Stimulated activated CD8-positive, alpha-beta memory T cell treated with anti-CD3 and anti-CD28 coated beads, Interleukin-2, amount 100 ng/mL, for 1 hour (primary cell): ENCODE measurements at places on chromosomes 16 and 17.

DNA sequence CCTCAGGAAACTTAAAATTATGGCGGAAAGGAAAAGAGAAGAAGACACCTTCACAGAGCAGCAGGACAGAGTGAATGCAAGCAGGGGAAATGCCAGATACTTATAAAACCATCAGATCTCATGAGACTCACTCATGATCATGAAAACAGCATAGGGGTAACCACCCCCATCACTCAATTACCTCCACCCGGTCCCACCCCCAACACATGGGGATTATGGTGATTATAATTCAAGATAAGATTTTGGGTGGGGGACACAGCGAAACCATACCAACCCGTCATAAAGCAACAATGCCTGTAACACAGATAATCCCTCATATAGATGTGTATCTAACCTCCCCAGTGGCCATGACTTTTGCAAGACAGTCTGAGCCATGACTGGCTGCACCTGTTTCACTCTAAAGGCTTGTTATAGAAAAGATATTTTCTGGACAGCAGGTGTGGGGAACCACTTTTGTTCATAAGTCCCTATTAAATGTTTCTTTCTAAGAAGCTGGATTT is 7.0 kb upstream of the GSDMA start:
- no peak for DNase-seq

DNA sequence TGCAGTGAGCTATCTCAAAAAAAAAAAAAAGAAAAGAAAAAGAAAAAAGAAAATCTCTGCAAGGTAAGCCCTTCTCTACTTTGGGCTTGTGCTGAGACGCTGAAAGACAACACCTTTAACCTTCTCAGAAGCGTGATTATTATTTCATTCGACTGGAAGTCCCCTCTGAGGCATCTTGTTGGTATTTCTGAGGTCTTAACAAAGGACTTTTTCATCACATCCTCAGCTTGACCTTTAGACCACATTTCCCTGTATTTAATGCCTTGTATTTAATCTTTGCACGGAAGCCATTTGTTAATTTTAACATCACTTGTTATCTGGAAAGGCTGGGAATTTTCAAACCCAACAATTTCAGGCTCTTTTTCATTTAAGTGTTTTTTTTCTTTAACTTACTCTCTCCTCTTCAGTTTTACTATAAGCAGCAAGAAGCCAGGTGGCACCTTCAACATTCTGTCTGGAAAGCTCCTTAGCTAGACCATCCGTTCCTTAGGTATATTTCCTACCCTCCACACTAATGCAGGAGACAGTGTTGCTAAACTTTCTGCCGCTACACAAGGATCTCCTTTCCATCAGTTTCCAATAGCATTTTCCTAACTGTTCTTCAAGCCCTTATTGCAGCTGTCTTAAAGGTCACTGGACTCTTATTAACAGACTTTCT is 10.3 kb downstream of the KCTD13 start:
- no peak for DNase-seq

GRCh38 chr16:85291302-85292148 is 179.3 kb upstream of the CIBAR2 start:
- DNase-seq = no peak

- no peak for DNase-seq
Observed at GRCh38 chr17:31388351-31388750, 3.1 kb upstream of the RAB11FIP4 start.

- DNase-seq = no peak
Observed at GRCh38 chr16:48386559-48387312, 1.5 kb upstream of the SIAH1 start.

DNA sequence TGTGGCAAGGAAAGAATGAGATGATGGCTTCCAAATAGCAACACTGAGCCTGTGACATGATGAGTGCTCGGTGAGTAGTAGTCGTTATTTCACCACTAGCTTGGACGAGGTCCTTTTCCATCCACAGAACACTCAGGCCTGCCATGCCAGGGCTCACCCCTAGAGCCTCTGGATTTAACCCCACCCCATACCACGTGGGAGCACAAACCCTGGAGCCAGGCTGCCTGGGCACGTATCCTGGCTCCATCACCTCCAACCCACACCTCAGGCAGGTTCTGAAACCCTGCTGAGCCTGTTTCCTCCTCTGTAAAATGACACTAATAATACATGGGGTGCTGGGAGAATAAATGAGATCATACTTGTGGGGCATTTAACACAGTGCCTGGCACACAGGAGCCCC is 192.4 kb downstream of the KATNIP start:
- no peak for DNase-seq

- DNase-seq = no peak
Observed at GRCh38 chr17:64131606-64132270, 1.8 kb upstream of the ERN1 start.

GRCh38 chr16:56990407-56991286 is 1.3 kb downstream of the NLRC5 start:
- no peak for DNase-seq

DNA sequence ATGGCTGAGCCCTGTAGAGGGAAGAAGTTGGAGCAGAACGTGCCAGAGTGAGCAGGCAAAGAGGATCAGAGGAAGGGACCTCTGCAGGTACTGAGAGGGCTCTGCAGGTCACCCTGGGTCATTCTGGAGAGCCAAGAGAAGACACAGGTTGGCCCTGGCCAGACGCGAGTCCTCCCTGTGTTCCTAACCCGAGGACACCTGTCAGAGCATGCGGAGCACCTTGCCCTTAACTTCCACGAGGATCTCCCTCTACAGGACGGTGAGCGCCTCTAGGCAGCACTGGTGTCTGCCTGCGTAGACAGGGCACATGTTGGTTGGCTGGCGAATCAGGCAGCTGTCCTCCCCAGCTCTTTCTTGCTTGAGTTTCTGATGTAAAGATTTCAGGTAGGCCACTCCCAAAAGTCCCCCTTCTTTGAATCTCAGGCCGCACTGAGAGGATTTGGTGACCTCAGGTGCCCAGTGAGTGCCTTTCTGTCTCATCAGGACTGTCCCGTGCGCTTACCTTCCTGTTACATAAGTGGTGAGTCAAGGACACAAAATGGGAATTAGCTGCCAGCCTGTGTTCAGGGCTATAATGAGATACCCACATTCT is 45.3 kb downstream of the MPRIP start:
- DNase-seq = no peak

GRCh38 chr16:82660075-82660645 is 33.4 kb downstream of the CDH13 start:
- no peak for DNase-seq

DNA sequence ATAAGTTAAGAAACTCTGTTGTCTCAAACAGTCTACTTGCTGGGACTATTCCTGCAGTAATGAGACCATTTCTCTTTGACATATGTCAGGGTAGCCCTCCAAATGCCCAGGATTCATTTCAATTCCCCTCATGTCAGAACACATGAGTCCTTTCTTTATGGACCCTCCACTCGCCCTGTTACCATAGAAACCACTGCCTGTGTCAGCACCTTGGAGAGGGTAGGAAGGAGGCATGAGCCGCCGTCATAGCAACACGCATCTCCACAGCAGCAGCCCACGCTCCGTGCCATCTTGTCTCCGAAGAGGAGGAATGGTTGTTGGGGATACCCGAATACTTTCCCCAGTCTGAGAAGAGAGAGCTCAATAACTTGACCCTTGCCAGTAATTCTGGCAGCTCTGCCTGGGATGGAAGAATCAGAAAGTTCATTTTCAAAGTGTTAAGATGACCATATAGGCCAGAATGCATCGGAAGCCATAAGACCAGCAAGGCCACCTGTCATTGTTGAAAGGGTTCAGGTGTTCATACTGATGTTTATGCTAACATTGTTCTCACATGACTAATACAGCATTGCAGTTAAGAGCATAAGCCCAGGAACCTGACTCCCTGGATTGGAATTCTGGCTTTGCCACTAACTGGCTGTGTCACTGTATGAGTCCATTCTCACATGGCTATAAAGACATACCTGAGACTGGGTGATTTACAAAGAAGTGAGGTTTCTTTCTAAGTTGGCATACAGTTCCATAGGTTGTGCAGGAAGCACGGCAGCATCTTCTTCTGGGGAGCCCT is 141.3 kb downstream of the ABCC12 start:
- no peak for DNase-seq

- no peak for DNase-seq
Observed at GRCh38 chr17:75692976-75693375, 25.8 kb downstream of the SAP30BP start.

DNA sequence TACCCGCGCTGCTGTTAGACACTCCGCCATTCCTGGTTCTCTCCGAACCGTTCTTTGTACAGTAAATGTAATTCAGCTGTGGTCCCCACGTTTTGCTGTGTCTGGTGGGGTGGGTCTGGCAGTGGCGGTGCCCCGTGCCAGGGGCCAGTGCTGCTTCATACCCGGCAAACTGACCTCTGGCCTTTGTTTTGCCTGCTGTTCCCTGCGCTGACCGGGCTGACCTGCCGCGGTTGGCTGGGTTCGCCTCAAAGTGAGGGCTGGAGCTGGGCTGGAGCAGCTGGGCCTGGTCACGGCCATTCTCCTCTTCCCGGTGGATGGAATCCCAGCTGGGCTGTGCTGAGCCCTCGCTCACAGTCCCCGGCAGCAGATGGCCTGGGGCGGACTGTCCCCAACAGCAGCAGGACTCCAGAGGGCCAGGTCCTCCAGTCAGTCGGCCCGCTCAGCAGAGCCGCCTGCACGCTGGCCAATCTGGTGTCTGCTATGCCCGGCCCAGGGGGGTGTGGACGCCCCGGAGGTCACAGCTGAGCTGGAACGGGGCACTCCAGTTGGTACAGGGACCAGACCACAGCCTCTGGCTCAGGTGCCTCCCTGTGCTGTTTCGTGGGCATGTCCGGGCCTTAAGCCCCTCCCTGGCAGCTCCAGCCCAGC is 1.5 kb upstream of the WFIKKN1 start:
- DNase-seq = no peak

GRCh38 chr17:72588561-72588960 is 467.7 kb downstream of the SOX9 start:
- no peak for DNase-seq

DNA sequence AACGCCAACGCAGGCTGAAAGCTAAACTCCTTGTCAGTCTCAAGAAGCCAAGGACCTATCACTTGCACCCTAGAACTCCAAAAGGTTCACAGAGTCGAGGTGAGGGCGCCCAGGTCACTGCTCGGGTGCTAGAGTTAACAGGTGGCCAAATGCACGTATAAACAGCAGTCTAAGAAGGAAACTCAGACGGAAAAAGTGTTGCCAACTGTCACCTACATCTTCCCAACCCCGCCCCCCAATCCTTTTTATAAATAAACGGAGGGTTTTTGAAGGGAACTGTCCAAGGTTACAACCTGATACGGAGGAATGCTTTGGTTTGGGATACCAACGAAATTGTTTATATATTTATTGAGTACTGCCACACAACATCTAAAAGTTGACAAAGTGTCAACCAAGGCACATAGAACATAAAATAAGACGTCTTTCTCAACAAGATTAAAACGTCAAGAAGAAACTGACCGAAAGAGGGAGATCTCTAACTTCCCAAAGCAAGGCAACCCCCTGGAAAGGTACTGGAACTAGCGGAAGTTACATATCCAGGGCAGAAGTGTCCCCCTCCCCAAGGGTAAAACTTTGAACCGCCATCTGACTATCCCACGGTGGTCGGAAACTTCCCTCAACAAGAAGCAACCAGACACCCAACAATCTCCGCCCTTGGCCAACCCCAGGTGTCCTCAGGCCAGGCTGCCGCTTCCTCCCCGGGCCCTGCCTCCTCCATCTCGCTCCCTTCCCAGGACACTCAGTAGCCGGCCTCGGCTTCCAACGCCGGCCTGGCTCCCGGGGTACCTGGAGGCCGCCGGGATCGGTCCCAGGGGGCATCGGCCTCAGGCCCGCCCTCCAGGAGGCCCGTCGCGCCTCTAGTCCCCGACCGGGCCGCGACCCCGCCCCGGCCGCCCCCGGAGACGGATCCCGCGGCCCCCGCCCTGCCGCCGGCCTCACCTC is 982 bp downstream of the SPAG9 start:
- peak; percentile 13 for DNase-seq

DNA sequence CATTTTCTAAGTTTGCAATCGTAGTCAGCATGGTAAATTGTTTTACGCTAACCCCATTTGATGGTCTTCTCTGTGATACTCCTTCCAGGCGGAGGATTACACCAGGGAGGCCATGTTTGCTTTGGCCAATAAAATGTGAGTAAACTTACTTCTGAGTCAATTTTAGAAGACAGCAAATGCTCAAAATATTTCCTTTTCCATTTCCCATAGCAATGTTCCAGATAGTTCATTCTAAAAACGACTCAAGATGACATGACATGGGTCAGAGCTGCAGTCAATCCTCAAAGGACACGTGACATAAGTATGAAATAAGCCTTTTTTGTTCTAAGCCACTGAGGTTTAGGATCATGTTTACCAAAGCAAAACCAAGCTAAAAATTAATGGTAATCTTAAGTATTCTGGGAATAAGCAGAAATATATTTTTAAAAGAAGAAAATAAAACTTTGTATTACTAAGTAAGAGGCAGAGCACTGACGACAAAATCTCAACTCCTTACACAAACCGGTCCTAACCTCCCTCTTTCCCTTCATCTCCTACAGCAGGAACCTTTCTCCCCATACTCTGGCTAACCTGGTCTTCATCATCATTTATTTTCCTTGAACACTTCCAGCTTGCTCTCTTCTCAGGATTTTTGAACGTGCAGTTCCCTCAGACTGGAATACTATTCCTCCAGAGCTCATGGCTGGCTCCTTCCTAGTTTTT is 266.2 kb downstream of the CEP112 start:
- no peak for DNase-seq

GRCh38 chr16:11627822-11628457 is 40.3 kb upstream of the SNN start:
- no peak for DNase-seq

DNA sequence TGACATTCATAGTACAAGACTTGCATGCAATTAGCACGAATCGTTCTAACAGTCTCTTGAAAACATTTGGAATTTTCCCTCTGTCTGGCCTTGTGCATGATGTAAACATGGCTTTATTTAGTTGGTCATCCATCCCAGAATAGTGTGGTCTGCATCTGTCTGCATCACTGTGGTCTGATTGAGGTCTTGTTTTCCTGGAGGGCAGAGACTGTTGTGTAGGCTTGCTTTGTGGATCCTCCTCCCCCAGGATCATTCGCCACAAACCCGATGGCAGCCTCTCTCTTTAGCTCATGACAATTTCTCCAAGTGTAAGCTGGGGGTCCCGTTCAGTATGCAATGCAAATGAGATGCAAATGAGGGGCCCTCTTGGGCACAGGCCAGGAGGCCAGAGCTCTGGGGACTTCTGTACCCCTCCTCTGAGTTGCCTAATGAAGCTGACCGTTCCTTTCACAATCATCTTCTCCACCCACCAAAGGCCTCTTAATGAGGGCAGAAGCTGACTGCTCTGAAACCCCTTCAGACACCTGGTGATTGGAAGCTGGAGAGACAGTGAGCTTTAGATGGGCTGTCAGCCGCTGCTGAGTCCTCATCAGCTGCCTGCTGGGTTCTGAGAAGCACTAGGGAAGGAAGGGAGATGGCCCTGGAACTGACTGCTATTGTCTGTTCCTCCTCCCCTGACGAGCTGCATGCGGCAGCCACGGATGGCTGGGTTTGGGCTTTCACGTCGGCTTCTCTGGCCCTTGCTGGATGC is 201.2 kb upstream of the CACNG3 start:
- DNase-seq = no peak

DNA sequence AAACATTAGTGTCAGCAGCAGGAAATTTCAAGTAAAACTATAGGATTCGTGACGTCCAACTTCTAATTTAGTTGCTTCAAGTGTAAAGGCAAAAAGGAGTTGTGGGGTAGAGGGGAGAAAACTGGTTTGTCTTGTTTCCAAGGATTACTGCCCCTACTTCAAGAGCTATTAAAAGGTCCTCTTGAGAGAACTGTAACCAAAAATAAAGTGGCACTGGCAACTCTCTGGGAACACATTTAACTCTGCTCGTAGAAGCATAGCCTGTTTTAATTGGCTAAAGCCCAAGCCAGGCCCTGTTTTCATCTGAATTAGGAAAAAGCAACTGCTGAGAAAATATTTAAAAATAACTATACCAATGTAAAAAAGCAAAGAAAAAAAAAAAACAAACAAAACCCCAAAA is 51.8 kb upstream of the AKAP1 start:
- no peak for DNase-seq
